ENCODE measurements at places on chromosomes 7 and 10.
A peak's percentile ranks its signal among the peaks of the same experiment; 100 is the strongest.

- DNase-seq, result no peak
Measured at GRCh38 chr10:89363729-89364442, 14.0 kb upstream of the IFIT1B start.

DNA sequence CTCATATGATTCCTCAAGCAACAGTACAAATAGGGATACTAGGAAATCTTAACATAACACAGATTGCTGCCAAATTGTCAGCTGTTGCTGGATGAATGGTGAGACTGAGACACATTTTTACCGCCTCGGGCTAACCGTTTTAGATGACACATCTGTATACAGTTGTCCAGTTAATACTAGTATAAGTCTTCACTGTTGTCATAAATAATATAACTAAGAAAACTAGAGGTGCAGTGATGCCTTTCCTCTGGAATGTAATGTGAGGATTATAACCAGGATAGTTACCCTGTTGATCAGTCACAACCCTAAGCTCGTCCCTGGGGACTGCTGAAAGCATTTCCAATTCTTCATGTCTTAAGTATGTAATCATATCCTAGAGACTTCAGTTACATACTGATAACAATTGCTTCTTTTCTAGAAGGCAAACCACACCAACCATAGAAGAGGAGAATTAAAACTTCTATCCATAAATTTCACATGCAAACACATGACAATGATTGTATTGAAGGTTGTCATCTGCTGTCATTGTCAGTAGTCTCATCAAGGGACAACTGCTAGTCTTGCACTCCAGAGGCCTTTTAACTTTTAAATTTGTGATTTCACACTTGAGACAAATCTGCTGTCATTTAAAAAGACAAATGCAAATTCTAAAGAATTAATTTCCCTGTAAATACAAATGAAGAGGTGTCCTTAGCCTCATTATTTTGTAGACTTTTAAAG is 100.4 kb upstream of the SEMA3D start:
- DNase-seq, result no peak

GRCh38 chr10:50550291-50550839 is 73.4 kb downstream of the SGMS1 start:
- peak; percentile 96 for DNase-seq

DNA sequence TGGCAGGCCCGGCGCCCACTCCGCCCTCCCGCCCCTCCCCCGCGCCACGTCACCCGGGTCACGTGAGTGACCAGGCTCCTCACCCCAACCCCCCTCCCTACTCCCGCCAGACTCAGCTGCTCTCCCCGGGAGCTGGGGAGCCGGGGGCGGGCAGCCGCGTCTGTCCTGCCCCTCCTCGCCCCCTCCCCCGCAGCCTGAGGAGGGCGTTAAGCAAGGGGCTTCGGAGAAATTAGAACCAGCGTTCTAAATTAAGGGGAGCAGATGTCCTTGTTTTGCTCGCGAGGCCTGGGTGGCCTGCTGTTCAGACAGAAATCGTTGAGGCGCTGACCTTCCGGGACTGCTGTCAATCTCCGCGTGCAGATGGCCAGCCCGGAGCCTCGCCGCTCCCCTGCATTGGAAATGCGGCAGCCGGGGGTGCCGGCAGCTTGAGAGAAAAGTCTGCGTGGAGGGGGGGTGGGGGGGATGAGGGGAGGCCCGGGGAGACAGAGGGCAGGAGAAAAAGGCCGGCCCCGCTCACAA is 102.2 kb upstream of the ZNF438 start:
- DNase-seq, result peak; percentile 84

GRCh38 chr10:96714031-96714590 is 6.2 kb downstream of the PIK3AP1 start:
- DNase-seq, result no peak

GRCh38 chr7:128266883-128267594 is 26.0 kb downstream of the LEP start:
- no peak for DNase-seq

GRCh38 chr7:145263886-145264285 is 428.0 kb upstream of the TPK1 start:
- DNase-seq, result no peak

- no peak for DNase-seq
Measured at GRCh38 chr10:65818990-65819389, 1106.8 kb upstream of the LRRTM3 start.
